ENCODE measurements at places on chromosomes 4 and X.

GRCh38 chr4:120132935-120133334 is 66.3 kb upstream of the MAD2L1 start:
- DNase-seq: no peak

DNA sequence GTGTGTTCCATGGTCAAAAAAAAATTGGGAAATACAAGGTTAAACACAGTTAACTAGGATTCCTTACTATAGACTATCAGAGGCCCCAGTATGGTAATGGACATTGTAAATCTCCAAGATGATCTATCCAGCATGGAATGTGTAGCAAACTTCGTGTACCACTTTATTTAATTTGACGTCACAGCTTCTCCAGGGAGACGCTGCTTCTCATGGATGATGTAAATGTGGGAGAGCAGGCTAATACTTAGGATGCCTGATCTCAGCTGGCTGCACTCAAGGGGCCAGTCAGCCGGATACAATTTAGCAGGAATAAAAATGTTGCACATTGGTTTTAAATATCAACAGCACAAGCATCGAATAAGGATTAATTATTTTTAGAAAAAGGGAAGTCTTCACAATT is 111.7 kb upstream of the HPF1 start:
- DNase-seq: no peak

DNA sequence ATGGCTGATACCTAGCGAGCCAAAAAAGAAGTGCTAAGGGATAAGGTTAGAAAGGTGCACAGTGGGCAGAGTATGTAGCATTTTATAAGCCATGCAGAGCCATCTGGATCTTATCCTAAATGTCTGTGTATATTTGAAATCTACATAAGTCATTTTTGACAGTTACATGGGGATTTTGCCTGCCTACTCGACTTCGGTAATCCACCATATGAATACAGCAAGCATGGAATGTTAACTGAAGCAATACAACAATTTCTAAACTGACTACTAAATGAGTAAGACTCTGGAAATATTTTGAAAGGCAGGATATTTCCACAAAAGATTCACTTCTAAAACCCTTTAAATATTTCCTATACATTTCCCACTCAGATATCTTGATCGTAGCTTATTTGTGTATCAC is 122.5 kb downstream of the KCNIP4 start:
- DNase-seq: no peak

DNA sequence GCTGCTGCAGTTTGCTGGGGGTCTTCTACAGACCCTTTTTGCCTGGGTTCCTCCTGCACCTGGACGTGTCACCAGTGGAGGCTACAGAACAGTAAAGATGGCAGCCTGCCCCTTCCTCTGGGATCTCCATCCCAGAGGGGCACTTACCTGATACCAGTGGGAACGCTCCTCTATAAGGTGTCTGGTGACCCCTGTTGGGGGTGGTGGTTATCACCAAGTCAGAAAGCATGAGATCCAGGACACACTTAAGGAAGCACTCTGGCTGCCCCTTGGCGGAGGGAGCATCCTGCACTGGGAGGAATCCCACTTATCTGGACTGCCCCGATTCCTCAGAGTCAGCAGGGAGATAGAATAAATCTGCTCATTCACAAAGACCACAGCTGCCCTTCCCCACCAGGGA is 218.9 kb upstream of the GALNTL6 start:
- DNase-seq: no peak

DNA sequence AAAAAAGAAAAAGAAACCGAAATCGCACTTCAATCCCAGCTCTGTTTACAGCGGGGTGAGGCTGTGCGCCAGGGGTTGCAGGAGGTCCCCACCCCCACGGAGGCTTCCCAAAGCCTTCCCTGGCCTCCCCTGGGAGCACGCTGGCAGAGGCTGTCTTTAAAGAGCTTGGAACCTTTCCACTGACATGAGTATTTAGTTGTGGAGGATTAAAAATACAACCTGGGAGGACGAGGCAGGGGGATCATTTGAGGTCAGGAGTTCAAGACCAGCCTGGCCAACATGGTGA is 69.1 kb downstream of the PPP2R2C start:
- DNase-seq: no peak
